NCI-H510A treated with DMSO at 0.1 percent for 48 hours (cell line): ENCODE measurements at places on chromosomes 5 and 9.

GRCh38 chr5:23614422-23614821 is 107.0 kb downstream of the PRDM9 start:
- no peak for DNase-seq

- DNase-seq, result no peak
Measured at GRCh38 chr5:14590949-14591348, 9.4 kb downstream of the OTULINL start.

DNA sequence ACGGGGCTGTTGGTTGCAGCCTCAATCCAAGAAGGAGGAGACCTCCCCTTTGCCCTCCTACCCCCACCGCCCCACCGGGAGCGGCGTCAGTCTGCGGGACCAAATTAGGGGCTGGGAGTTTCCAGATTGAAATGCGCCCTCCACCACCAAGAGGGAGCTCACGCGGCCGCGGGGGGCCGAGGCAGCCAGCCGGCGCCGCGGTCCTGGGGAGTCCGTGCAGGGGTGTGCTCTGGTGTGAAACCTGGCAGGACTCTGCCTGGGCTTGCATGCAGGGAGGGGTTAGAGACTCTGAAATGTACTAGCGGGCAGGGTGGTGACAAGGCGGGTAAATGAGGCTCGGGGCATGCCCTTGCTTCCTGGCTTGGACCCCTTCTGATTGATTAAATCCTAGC is 989 bp upstream of the FBN2 start:
- no peak for DNase-seq

DNA sequence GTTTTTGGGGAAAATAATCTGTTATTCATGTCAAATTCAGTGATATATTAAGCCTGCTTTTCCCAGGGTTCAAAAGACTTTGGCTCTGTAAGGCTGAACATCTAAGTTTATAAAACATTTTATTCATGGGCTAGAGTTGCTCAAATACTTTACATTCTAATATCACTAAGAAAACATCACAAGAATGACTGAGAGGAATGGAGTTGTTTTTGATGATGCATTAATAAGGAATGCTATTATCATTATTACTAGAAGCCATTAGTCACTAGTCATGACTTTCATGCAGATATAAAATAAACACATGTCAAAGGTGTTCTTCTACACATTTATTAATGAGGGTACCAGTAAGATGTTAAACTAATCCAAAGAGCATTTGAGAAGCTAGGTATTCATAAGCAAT is 185.5 kb upstream of the KCNN2 start:
- no peak for DNase-seq

DNA sequence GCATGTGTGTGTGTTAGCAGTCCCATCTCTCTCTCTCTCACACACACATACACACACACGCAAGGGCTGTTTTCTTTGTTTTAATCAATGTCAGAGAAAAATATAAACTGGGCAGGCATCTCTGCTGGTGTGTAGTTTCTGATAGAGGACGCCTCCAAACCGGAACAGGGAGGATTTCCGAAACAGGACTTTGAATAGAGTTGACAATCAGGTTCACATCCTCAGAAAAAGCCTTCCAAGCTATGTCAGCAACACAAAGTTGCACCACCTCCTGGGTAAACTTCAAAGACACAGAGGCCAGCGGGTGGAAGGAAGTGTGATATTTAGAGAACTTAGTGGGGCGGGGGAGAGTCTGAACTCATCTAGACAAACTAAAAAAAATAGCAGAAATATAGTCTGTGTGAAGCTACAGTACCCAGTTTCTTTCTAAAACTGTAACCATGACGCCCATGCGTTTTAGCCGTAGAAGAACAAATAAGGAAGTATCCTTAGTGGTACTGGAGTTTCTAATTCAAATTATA is 1.2 kb downstream of the ST8SIA4 start:
- peak; percentile 38 for DNase-seq

DNA sequence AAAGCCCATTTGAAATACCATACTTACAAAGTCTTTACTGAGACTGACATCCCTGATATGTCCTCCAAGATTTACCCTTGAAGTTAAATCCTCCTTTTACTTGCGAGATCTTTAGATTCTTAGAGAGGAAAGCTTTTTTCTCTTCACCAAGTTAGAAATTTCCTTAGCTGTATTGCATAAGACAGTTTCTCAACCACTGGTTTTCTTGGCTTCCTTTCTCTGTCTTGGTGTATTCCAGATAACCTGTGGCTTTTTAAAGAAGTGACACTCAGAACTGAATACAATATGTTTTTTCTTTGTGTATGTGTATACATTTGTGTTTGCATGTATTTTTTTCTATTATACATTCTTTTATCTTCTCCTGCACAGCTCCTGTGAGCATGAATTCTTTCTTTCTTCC is 65.0 kb downstream of the SNCAIP start:
- DNase-seq, result no peak

DNA sequence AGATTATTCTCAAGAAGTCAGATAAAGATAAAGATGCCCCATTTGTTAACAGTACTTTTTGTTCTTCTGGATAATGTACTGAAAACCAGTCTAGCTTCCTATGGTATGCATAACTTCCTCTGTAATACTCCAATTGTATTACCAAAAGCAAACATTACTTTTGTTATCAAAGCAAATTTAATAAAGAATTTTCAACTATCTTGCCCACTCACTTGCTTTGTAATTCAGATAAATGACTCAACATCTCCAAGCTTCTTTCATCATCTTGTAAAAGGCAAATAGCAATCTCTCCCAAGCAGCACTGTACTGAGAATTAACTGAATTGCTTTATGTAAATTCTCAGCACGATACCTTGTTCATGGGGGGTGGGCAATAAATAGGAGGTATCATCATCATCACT is 98.3 kb downstream of the NFIB start:
- no peak for DNase-seq

GRCh38 chr5:158718738-158719505 is 380.8 kb downstream of the EBF1 start:
- no peak for DNase-seq

DNA sequence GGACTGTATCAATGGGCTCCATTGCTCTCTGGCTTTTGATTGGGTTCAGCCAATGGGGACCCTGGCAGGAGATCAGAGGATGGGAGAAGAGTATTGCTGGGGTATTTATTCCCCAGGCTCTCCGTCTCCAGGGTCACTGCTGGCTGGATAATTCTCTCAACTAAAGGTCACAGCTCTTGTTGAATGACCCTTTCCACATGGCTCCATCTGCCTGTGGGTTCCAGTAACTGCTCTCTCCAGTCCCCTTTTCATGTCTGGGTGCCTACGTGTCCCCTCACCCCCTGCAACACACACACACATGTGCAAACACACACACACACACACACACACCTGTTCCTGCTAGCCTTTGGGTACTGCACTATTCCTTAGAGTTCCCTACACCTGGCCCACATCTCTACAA is 53.9 kb upstream of the RIC1 start:
- no peak for DNase-seq
